ENCODE measurements at places on chromosomes 12 and 14.

DNA sequence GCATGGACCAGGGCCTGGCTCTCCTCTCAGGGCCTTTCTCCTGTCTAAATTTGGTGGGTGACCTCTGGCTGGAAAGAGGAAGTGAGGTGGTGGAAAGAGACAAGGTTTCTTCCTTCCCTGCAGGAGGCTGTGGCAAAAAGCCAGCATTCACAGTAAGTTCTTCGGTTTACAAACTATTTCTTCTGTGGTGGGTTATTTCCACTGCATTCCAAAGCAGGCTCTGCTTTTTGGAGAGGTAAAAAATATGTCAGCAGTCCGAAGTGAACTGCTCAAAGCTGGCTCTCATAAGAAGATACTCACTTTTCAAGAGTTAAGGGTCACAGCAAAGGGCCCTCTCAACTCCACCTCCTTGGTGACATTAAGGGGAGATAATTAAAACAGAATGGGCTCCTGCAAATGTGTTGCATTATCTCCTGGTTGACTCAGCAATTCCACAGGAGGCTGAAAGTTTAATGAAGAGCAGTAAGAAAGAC, 48.9 kb upstream of the POC1B start:
- DNase-seq = peak; percentile 84

GRCh38 chr12:113152835-113153814, 3.6 kb downstream of the CFAP73 start:
- DNase-seq = peak; percentile 83

GRCh38 chr12:56725723-56726102, 614 bp upstream of the NACA start:
- DNase-seq = peak; percentile 34

GRCh38 chr14:99971087-99971940, 93.9 kb upstream of the EVL start:
- peak; percentile 95 for DNase-seq

GRCh38 chr12:114826244-114826643, 142.3 kb upstream of the TBX3 start:
- DNase-seq = no peak

GRCh38 chr12:120241561-120242274, 23.8 kb downstream of the PXN start:
- DNase-seq = no peak

GRCh38 chr12:21456291-21456780, 18.9 kb downstream of the PYROXD1 start:
- peak; percentile 48 for DNase-seq

- DNase-seq = no peak
Measured at GRCh38 chr12:122610911-122611310, 83.9 kb downstream of the KNTC1 start.

DNA sequence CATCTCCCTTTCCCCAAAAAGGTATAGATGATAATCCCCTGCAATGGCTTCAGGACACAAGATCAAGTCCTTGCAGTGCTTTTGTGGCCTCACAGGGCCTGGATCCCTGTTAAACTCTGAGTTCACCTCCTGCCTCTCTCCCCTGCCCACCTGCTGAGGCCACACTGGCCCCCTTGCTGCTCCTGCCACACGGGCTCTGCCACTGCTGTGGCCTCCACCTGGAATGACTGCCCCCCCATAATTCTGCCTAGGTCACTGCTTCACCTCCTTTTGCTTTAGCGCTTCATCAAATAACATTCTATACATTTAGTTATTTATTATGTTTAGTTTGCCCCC, 653 bp upstream of the IFI27 start:
- DNase-seq = no peak

DNA sequence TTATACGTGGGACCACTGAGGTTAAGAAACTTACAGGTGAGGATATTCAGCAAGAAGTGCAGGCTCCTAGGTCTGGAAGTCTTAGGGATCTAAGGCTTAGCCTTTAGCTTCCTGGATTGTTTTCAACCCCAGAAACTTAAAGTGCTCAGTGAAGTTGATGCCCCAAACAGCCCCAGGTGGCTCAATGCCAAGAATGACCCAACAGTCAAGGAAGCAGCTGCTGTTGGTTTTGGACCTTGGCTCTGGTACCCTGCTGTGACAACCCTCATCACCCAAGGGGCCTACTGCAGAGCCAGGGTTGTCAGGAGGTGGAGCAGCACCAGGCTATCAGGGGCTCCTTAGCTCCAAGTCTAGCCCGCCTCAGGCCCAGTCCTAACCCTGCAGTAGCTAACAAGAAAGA, 36.8 kb downstream of the VDR start:
- no peak for DNase-seq

DNA sequence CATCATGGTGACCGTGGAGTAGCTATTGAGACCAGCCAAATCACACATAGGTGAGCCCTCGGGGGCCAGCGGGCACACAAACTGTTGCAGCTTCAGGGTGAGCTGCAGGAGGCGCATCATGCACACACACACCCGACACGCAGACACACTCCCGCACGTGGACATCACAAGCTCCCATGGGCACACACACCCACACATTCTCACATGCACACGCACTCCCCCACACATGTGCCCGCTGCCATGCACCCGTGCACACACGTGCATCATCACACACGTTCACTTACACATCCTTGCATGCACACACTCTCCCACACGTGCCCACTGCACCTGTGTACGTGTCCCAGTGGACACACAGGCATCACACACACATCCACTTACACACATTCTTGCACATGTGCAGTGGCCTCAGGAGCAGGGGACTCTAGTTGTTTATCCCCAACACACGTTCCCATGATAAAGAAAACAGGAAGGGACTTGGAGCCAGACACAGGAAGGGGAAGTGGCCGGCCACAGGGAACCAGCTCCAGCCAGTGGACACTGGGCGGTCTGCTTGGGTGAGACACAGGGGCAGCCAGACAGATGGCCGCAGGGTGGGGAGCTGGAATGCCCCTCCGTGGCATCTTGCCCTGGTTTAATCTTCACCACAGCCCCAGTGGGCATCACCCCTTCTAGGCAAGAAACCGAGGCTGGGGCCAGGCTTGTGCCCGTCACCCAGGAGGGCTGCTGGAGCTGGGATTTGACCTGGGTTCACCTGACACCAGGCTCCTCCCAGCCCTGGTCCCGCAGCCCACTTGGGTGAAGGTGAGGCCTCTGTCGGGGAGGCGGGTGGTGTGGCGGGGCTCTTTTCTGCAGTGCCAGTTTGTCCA, 49.7 kb downstream of the CYP46A1 start:
- DNase-seq = no peak

GRCh38 chr14:93984987-93985410, 8.6 kb upstream of the ASB2 start:
- DNase-seq = peak; percentile 85

DNA sequence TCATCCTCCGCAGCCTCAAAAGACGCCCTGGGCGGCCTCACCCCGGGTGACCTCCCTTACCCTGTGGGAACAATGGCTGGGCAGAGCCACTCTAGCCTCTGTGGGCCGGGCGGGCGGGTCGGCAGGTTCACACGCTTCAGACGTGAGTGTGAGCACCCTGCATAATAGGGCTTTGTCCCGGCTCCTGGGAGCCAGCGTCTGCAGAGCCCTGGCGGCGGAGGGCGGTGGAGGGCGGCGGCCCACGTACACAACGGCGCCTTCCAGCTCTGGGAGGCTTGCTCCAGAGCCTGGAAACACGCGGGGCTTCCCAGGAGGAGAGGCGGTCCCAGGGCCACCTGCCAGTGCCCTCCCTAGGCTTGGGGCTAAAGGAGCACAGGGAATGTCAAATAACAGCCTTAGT, 205.6 kb downstream of the BCL11B start:
- DNase-seq = no peak

DNA sequence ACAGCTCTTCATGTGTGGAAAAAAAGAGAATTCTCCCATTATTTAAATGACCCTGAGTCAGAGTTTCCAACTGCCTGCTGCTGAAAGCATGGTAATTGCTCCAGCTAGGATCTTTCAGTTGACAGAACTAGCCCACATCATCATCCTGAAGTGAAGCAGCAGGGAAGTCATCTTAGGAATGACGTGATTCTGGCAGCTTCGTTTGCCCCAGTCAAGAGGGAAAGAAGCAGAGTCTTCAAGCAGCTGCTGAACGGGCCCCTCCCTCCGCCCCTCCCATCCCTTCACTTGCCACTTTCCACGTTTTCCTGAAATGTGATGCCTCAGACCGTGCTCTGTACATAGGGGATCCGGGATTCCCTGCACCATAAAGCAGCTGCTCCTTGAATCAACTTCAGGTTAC, 455.0 kb upstream of the TMEM132C start:
- peak; percentile 94 for DNase-seq

DNA sequence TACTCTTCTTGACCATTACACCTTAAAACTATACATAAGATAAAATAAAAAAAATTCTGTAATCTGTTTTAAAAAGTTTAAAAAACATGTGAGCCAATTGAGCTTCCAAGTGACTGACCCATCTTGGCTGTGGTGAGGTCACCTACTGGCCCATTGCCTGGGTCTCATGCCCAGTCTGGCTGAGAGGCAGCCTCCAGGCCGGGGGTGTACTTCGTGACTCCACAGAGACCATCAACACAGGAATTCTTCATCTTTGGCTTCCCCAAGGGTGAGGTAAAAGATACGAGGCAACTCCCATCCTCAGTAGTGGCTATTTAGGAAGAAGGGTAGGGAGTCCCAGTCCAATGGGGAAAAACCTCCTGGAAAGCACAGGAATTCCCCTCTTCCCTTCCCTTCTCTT, 113.2 kb downstream of the APAF1 start:
- peak; percentile 86 for DNase-seq

GRCh38 chr12:54007538-54008259, 1.1 kb upstream of the HOXC8 start:
- DNase-seq = peak; percentile 36

GRCh38 chr14:82776958-82777357, 1243.3 kb upstream of the SEL1L start:
- no peak for DNase-seq

- no peak for DNase-seq
Measured at GRCh38 chr12:93904124-93904523, 226.9 kb downstream of the CRADD start.

- peak; percentile 26 for DNase-seq
Measured at GRCh38 chr12:115049614-115050013, 365.6 kb upstream of the TBX3 start.

GRCh38 chr12:42804928-42805327, 215.4 kb upstream of the PRICKLE1 start:
- DNase-seq = no peak

- DNase-seq = peak; percentile 39
Measured at GRCh38 chr14:61698206-61698980, 3.1 kb downstream of the HIF1A start.

DNA sequence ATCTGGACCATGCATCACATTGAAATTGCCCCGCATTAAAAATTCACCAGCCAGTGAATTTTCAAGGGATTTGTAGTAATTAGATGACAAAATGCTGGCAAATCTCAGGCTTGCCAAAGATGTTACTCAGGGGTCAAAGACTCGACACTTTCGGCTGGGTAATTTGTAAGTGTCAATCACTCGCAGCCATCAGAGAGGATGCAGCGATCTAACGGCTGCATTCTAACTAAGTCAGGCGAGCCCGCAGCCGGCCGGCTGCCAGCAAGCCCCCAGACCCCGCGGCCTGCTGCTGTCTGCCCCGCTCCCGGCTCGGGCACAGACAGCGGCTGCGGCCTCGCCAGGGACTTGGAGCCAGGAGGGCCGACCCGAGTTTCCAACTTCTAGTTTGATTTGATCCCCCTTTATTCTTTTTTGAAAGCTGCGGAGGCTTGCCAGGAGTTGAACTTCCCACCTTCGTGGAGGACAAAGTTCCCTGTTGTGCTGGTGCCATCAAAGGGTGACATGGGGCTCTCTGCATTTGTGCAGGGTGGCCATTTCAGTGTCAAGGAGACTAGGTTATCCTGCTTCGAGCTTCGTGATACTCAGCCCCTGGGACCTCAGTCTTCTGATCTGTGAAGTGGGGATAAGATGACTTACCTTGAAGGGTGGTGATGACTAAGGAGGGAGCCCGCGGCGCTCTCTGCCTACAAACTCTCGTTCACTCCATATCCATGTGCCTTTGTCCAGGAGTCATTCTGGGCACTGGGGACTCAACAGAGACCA, 169.9 kb downstream of the RBM19 start:
- DNase-seq = no peak

DNA sequence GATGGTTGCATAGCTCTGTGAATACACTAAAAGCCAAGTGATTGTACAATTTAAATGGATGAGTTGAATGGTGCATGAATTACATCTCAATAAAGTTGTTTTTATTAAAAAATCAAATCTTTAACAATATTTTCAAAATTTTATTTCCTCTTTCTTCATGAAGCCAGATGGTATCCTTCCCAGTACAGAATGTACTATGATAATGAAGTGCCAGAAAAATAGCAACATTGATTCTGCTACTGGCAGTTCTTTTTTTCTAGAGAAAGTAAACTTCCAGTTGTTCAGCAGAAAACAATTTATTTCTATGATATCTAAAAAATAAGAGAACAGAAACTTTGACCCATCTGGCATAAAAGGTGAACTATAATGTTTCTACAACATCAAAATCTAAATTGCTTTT, 61.5 kb downstream of the SLC2A13 start:
- no peak for DNase-seq

GRCh38 chr14:101511620-101512375, 49.5 kb upstream of the DIO3 start:
- DNase-seq = no peak

GRCh38 chr12:95661360-95661759, 110.1 kb upstream of the USP44 start:
- no peak for DNase-seq

GRCh38 chr12:110846615-110847566, at the start of gene CCDC63:
Gene CCDC63 (plus strand): TSS chr12:110846987. CDS start chr12:110852955, 5,968 bp downstream.
- DNase-seq = peak; percentile 60

DNA sequence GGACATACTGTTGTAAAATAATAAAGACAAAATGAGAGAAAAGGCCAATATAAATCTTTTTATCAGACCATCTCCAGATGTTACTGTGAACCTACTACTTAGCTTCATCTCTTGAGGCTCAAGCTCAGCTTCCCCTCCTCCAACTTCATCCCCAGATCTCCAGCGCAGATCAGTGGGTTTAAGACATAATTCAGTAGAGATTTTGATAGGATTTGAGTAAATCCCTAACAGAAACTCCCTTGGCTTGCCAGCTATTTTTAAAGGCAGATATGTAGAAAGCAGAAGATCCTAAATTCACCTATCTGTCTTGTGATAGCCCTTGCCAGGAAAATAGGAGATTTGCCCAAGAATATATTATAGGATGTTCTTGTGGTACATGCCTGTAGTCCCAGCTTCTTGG, 236.7 kb downstream of the FBXL14 start:
- DNase-seq = no peak

DNA sequence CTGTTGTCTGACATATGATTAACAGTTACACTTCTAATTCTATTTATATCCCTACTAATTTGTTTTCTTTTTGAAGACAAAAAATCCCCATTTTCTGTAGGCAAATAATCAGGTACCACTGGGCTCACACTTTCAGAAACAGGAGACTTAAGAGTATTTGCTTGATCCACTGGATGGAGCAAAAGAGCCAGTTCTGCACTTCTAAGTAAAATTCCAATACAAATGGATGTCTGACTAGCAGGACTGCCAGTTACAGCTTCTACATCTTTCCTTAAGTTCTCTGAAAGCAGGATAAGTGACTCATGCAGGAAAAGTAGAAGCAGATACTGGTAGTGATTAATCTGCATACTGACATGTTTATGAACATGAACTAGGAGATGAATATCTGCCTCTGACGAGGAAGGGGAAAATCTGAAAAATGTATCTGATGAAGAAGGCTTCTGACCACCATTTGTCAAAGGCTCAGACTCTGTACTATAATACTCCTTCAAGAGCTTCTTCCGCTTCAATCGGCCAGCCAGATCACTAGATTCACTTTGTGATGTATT, 73.8 kb upstream of the ANKS1B start:
- DNase-seq = peak; percentile 85
